ENCODE measurements at places on chromosomes 12 and 14.

- DNase-seq, result peak; percentile 86
Observed at GRCh38 chr12:78864403-78864869, at the start of gene SYT1. TSS of gene SYT1 (plus strand) at chr12:78864774.

GRCh38 chr12:93980711-93981110 is 167.7 kb upstream of the PLXNC1 start:
- no peak for DNase-seq

DNA sequence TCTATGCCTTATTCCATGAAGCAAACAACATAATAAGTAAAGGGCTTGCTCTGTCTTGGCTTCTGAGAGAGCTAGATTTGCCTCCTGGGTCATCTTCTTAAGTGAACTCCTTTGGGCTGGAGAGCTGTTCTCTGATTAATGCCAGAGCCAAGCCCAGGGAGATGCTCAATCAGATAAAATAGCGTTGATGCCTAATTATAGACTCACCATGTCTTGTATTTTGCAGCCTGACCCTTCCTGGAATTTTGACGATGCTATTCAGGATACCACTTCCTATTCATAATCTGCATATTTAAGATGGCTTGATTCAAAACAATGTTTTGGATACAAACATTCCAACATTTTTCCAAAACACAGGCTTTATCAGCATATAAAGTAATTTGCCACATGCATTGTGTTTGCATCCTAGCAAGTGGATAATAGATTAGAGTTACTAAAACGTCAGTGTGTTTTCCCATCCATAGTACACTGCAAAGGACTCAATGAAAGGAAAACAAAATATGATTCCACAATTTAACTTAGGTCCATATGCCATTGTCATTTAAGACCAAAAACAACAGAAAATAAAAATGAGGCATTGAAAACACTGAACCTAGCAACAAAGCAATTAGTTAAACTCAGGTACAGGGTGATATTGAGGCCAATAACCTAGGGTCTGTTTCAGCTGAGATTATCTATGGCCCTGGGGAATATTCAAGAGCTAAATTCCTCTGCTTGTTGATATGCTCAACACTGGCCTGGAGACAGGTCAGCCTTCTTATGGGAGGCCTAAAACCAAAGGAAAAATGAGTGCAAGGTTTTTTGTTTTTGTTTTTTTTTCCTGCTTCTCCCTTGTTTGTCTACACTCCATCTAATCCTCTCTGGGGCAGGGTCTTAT is 184.2 kb upstream of the FOXN3 start:
- DNase-seq, result peak; percentile 64

- DNase-seq, result no peak
Observed at GRCh38 chr14:50121486-50121885, 5.1 kb upstream of the VCPKMT start.

DNA sequence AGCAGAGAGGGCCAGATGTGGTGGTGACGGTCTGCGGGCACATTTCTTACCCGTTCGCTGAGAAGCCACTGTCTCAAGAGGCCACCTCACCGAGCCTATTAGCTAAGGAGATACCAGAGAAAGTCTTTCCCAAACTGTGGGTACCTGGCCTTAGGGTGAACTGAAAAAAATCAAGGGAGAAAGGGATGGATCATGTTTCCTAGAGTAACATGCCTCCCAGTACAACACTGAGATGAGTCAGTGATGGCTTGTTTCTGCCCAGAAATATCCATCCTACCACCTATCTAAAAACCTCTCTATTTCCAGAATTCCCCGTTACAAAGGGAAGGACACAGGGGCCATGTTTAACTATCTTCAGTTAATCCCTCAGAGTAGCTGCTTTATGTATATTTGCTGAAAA is 83.7 kb downstream of the LMNTD1 start:
- DNase-seq, result no peak

DNA sequence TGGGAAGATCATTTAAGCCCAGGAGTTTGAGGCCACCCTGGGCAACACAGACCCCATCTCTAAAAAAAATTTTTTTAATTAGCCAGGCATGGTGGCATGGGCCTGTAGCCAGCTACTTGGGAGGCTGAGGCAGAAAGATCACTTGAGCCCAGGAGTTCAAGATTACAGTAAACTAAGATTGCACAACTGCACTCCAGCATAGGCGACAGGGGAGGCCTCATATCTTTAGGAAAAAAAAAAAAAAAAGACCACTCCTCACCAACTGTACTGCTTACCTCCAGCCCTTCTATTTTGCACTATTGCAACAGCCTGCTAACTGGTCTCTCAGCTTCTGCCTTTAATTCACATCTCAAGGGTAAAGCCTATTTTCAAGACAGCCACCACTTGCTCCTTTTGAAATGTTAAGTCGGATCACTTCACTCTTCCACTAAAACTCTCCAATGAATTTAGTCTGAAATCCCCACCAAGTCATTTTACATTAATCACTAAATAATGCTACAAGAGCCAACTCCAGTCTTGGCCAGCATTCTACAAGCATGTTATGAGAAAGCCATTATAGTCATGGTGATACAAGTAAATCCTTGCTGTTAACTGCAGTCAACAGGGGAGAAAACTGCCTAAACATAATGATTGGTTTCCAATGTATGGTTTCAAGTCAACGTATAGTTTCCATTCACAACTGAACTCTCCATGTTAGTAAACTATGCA is 106.0 kb downstream of the RPS29 start:
- DNase-seq, result no peak

GRCh38 chr12:78060186-78060585 is 229.5 kb downstream of the NAV3 start:
- peak; percentile 71 for DNase-seq

- no peak for DNase-seq
Observed at GRCh38 chr14:70808416-70809224, 693 bp downstream of the MAP3K9 start.

- DNase-seq, result no peak
Observed at GRCh38 chr14:24986206-24986893, 63.6 kb downstream of the STXBP6 start.

DNA sequence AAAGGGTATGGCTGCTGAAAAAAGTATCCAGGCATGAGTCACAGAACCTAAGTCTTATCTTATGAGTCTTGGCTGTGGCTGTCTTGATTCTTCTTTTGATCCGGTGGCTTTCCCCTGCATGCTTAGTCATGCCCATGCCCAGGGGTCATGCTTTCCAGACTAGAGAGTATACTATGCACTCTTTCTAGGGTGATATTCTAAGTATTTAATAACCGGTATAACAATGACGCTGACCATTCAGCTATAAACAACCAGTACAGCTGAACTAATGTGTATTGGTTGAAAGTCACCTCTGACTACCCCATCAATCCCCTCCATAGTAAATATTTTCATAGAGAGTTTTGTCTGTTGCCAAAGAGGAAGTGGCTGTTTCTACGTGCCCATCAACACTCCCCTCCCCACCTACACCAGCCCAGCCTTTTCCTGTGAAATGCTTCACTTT is 34.7 kb upstream of the NRXN3 start:
- no peak for DNase-seq

GRCh38 chr12:53973236-53974042 is 513 bp downstream of the HOXC11 start:
- DNase-seq, result no peak

DNA sequence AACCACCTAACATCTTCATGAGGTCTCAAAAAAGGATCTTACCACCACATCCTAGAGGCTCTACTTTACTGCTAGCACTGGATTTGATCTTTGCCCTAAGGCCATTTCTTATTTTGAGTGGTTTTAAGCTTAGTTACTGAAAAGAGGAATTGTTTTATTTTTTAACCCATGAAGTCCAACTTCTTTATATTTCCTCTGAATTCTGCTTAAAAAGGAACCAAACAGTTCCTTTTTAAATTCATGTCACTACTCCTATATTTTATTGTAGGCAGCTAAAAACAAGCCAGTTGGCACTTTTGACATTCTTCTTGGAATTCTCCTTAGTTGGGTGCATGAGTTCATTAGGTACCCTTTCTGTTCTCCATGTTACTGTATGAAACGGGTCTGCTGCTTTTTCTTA is 76.4 kb downstream of the FGD4 start:
- DNase-seq, result no peak

DNA sequence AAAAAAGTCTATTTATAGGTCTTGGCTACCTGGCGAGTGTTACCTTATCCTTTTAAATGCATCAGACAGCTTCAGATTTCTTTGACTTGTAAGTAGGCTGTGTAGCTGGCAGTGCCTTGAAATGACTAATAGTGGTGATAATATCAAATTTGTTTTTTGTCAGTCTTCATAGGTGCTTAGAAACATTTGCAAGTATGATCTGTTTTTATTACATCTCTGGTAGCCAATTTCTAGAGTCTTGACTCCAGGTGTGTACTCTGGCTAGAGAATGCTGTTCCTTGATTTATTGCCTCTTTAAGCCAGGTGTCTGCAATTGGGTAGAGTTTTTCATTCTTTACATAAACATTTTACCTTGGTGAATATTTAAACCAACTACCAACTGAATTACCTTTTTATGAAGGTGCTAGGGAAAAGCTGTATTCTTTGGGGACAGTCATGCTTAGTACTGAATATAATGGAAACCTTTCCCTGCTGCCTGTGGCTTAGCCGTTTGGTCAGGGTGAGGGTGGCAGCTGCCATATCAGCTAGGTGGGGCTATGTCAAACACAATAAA is 32.6 kb downstream of the MLXIP start:
- no peak for DNase-seq

DNA sequence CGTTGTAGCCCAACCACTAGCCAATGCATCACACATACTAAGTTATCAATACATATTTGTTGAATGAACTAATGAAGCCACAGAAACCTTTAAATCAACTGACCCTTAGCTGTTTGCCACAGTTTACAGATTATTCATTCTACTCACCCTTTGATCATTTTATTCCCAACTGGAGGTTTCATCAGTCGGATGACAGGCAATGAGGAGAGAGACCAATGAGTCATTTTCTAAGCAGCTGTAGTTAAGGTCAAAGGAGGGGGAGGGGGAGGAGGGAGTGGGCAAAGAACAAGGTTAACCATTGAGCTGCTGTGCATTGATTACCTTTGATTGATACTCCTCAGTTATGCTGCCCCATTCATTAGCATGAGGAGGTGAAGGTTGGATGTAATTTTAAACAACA is 469.5 kb downstream of the VRK1 start:
- peak; percentile 85 for DNase-seq

GRCh38 chr14:36295642-36296627 is 24.5 kb downstream of the MBIP start:
- no peak for DNase-seq

GRCh38 chr14:25685004-25685403 is 635.1 kb upstream of the STXBP6 start:
- no peak for DNase-seq

DNA sequence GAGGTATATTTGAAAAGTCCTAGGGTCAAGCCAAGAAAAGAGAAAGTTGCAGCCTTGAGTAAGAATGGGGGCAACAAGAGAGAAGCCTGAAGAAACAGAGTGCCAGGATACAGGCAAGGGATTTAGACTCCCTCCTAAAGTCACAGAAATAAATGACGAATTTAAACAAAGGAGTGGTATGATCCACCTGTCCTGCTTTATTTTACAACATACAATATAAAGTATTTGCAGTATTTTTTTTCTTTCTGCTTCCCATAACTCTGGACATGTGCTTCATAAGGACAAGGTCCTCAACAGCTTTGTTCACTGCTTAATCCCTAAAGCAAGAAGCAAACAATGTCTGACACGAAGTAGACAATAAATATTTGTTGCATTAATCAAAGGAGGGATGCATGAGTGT is 57.4 kb downstream of the IFNG start:
- DNase-seq, result no peak

DNA sequence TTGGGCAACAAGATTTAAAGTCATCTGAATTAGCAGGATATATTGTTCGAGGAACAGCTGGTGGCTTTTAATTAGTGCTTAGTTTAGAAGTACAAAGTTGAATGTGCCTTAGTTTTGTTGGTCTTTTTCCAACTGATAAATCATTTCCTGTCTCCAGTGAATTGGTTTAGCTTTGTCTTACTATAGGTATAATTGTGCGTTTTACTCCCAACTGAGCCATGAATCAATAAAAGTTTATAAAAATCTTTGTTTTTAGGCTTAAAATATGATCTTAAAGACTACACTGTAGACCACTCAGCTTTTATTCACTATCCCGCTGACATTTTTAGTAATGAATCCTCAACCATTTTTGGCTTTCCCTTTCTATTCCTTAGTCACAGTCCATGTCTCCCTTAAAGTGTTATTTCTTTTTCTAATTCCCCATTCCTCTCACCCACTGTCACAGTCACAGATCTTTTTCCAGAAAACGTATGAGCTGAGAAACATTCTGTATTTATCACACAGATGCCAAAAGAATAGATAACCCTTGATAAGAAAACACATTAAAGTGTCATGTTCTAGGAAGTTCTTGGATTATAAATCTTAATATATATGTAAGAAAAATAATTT is 34.0 kb upstream of the ALG10 start:
- DNase-seq, result no peak

GRCh38 chr12:28711421-28711820 is 437.7 kb upstream of the FAR2 start:
- DNase-seq, result no peak

DNA sequence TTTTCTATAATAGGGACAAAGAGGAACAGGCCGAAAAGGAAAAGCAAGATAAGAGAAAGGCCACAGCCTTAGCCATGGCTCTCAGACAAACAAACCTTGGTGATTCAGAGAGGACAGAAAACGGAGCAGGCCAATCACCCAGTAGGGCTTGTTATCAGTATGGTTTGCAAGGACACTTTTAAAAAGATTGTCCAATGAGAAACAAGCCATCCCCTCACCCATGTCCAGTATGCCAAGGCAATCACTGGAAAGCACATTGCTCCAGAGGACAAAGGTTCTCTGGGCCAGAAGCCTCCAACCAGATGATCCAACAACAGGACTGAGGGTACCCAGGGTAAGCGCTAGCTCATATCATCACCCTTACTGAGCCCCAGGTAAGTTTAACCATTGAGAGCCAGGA is 243.8 kb upstream of the BTG1 start:
- DNase-seq, result no peak

DNA sequence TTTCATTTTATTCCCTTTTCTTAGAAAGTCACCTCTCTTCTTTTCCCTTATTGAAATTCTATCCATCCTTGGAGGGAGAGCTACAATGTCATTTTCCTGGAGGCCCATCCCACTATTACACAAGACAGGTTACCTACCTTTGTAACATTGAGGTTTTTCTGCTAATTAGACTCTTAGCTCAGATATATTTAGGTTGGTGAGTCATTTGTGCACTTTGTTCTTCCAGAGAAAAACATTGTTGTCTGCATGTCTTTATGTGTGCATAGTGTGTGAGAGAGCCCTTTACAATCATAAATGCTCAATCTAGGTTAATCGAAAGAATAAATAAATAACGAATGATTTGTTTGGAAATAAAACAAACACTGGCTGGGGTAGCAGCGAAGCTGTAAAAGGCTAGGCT is 191.8 kb downstream of the DACT1 start:
- no peak for DNase-seq

DNA sequence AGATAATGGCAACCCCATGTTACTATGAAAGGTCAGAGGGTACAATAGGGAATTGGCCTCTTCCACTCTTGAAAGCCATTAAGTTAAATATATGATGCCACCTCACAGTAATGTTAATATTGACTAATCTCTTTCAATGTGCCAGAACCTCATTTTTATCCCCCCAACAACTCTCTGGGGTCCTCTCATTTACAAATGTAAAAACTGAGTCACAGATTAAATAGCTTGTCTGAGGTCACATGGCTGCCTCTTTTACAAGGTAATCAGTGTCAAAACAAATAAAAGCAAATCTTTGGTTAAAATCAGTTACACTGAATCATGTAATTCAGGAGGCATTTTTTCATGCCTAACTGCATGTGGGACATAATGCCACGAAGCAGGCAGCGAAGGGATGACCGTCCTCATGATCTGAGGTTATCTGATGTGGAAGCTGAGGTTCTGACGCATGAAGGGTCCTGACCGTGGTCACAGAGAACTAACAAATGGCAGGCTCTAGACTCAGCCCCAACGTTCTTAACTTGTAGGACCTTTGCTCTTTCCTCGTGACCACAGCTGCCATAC is 78.5 kb downstream of the PTPN21 start:
- peak; percentile 10 for DNase-seq

All from fibroblast of skin of right biceps (primary cell).